NCI-H2081 treated with DMSO at 0.1 percent for 48 hours (cell line): ENCODE measurements at places on chromosomes 7 and 10.

DNA sequence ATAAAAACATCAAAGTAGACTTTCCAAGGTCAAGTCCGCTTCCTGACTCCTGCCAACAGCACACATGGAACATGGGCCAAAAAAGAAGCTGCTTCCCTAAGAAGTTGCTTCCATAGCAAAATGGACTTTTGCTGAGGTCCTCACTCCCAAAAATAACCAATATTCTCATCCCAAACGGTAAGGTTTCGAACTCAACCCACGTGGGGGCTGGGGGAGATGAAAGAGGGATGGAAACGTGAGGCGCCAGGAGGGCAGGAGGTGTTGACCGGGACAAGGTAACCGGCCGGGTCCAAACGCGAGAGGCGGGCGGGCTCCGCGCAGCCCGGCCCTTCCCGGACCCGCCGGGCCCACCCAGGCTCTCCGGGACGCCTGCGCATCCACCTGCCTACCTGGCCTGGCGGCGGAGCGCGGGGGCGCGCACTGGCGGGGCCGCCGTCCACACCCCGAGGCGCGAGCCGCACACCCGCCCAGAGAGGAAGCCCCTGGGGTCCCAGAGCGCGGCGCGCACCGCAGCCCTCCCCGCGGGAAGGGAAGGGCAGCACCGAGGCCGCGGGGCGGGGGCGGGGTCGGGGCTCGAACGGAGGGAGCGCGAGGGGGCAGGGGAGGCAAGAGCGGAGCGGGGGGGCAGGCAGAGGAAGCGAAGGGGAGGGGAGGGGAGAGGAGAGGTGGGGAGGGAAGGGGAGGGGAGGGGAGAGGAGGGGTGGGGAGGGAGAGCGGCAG is 742 bp downstream of the LMBR1 start:
- no peak for DNase-seq

- no peak for DNase-seq
These were observed 145.2 kb upstream of the UNC5B start for GRCh38 chr10:71067098-71067740.

DNA sequence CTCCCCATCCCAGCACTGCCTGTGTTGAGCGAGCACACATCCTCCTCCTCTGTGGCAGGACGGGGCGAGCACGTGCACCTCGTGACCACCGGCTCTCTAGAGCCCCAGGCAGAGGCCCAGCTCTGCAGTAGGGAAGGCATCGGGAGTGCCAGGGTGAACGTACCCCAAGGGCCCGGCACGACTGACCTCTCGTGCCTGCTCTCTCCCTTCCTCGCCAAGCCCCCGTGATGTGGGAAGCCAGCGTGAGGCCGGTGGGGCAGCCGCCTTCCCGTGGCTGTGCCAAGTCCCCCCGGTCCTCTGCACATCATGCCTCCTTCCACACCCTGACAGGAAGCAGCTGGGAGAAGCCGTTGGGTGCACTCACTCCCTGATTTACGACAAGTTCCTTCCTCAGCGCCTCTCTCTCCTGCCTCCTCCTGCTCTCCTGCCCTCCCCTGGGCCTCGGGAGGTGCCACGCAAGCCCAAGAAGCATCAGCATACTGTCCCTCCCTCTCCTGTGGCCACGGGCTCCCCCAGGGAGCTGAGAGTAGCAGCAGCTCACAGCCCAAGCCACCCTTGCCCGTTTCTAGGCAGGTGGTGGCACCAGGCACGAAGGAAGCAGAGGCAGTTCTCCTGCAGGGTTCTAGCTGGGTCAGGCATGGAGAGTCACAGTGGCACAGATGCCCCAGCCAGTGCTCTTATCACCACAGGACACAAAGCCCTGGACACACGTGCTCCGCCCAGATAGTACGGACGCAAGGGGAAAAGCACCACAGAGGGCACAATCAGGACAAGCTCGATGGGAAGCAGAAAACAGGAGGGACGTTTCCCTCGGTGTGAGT is 47.0 kb downstream of the AMZ1 start:
- DNase-seq: no peak

DNA sequence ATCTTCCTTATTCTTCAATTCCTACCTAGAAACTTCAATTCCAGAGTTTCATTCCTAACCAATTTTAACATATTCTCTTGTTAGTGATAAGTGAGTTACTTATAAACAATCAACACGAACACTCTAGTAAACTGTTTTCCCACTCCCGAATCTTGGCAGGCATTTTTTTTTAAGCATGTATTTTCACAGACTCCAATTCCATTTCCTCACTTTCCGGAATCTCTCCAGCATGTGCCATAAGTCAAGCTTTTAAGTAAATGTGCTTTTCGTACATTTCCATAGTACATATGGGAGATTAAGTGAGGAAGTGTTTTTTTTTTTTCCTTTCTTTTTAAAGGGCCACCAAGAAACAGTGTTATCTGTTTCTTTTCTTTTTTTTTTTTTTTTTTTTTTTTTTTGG is 89.1 kb downstream of the FGFR2 start:
- no peak for DNase-seq

GRCh38 chr10:871951-872403 is 59.5 kb downstream of the LARP4B start:
- DNase-seq: no peak

GRCh38 chr10:84428711-84429110 is 100.3 kb downstream of the CCSER2 start:
- no peak for DNase-seq

- DNase-seq: no peak
These were observed 51.0 kb downstream of the ZNF777 start for GRCh38 chr7:149409895-149410294.

DNA sequence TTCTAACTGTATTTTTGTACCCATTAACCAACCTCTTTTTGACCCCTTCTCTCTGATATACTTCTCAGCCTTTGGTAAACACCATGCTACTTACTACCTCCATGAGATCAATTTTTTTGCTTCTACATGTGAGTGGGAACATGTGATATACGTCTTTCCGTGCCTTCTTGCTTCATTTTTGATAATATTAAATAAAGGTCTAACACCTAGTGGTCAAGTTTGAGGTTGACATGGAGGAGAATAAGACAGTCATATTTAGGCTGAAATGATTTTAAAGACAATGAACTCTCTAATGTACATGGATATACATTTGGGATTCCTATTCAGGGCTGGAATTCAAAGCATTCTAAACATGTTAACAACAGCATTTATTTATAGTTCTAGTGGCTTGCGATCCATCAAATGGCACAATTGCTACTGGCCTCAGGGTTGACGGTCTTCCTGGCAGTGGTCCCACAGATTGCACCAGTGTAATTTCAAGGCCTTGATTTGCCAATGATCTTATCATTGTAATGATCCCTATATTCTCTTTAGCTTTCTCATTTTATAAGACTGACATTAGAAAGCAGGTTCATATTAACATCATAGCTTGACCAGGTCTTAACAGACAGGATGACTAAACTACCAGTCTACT is 315.9 kb upstream of the ETV1 start:
- no peak for DNase-seq

DNA sequence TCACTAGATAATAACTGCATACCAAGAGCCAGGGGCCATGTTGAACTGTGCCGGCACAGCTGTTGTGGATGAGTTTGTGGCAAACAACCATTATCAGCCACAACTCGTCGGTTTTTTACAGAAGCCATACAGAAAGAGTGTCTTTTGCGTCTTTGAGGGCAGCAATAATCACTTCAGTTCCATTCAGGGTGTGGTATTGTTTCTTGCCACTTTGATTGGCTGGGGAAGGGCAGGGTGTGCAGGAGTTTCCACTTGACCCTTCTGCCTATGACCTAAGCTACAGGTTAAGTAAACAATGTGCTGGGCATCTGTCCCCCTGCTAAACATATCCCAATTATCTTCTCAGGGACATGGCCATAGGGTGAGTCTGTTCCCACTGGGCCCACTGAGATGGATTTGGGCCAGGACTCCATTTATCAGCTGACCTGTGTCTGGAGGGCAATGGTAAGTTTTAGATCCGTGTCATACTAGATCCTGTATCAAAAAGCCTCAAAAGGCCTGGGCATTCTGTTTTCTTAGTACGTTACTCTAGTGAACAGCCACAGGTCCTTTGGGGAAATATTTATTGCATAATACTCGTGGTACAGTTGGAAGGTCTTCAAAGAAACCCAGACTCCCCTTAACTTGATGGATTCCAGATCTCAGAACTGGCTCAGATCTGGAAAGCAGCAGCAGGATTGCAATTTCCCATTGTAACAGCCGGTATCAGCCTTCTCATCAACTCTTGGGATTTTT is 15.9 kb downstream of the ZNF3 start:
- no peak for DNase-seq

DNA sequence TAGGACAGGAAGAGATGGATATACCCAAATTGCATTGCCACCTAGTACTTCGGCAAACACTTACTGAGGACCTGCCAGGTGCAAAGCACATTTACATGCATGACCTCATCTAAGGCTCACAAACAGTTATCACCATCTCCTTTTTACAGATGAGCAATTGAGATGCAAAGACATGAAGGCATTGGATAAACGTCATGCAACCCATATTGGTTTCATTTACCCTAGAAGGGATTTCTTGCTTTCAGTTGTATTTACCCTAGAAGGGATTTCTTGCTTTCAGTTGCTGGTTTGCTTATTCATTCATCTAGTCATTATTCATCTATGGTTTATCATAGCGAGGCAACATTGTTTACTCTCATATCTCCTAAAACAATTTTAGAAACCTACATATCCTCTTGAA is 52.2 kb downstream of the STEAP1B start:
- peak; percentile 45 for DNase-seq

GRCh38 chr7:135980665-135981180 is 3.6 kb upstream of the MTPN start:
- DNase-seq: no peak

DNA sequence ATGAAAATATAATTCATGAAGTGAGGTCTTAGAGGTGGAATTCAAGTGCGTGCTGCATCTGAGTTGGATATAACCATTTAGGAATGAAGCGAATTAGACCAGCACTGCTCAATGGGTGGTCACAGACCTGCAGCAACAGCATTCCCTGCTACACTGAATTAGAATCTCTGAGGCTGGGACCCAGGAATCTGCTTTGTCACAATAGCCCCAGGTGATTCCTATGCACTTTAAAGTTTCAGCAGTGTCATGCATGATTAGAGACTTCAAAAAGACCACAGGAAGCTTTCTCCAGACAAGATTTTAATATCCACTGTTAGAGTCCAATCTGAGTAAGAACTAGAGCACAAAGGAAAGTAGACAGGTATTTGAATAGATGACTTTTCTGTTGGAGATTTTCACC is 352.8 kb upstream of the VSTM2A start:
- no peak for DNase-seq

DNA sequence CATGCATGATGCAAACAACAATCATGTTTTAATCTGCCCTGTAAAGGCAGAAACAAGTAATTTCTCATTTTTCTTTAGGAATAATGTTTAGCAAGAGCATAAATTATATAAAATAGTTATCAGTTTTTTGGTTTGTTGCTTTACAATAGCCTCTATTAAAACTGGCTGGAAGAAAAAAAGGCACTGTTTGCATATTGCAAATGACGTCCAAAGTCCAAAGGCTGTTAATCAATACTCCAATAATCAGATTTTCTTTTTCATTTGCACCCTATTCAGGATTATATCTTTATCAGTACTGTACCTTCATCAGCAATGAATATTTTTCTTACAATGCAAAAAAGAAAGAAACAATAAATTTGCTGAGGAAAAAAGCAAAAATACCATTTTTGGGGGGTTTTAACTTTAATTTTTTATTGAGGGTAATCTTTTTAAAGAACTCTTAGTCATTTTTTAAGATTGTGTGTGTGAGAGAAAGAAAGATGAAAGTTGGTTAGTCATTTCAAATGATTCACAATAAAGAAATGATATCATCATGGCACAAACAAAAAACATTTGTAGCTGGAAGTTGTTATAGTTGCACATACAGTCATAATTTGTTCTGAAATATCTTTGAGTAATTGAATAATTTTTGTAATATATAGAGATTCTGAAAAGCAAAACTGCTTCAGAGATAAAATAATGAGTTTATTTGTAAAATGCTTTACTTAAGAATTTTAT is 44.4 kb upstream of the AKR1C2 start:
- no peak for DNase-seq

GRCh38 chr10:84354623-84355022 is 26.2 kb downstream of the CCSER2 start:
- no peak for DNase-seq

GRCh38 chr10:89668386-89669071 is 23.5 kb upstream of the PANK1 start:
- no peak for DNase-seq

DNA sequence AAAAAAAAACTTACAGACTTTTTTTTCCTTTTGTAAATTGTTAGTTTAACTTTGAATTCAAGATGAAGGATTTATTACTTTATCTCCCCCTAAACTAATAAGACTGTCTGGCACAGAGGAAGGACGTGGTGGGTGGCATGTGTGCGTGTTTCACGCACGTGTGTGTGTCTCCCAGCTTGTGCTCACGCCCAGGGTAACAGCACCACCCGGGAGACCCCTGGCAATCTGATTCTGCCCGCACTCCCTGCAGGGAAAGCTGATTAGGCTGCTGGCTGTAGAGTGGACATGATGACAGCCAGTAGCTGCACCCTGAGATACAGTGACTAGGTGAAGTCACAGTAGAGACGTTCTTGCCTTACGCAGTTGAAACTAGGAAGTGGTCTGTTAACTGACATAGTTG is 25.3 kb downstream of the WIPI2 start:
- no peak for DNase-seq

GRCh38 chr7:16055263-16055976 is 365.9 kb downstream of the CRPPA start:
- no peak for DNase-seq

GRCh38 chr7:70040970-70041766 is 442.9 kb downstream of the AUTS2 start:
- DNase-seq: peak; percentile 36

- DNase-seq: no peak
These were observed 10.0 kb upstream of the TMEM229A start for GRCh38 chr7:124042826-124043225.

DNA sequence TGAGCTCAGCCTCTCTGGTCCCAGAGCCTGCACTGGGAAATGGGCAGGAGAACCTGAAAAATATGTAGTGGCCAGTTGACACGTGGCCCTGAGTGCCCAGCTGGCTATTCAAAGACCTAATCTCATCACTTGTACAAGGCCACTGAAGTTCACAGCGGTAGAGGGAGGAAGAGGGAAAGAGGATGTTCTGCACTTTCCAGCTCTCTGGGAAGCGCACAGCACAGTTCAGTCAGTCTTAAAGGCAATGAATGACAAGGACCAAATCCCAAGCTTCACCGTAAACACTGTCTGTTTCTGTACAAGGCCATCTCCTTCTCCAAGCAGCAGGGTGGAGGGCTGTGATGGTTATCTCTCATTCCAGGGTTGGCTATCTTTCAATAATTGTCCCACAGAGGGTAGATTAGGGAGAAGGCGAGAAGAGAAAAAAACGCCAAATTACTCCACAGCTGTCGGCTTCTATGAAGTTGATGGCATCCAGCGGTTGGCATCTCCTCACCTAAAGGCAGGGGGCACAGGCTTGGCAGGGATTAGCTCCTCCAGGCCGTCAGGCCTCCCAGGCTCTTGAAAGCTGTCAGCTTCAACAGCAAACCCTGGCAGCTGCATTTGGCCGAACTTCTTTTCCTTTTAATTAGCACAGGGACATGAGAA is 10.6 kb downstream of the SFMBT2 start:
- no peak for DNase-seq

GRCh38 chr7:67764289-67764688 is 767.7 kb downstream of the TYW1 start:
- no peak for DNase-seq
